Activated CD4-positive, alpha-beta T cell treated with anti-CD3 and anti-CD28 coated beads, Interleukin-2, amount 10 ng/mL, durations not matched to agents 7 days and 5 days (primary cell): ENCODE measurements at places on chromosomes 4 and X.

- DNase-seq = no peak
Measured at GRCh38 chrX:44954562-44954961, 81.6 kb downstream of the KDM6A start.

- no peak for DNase-seq
Measured at GRCh38 chrX:140764401-140764919, 54.9 kb downstream of the LINC00632 start.

DNA sequence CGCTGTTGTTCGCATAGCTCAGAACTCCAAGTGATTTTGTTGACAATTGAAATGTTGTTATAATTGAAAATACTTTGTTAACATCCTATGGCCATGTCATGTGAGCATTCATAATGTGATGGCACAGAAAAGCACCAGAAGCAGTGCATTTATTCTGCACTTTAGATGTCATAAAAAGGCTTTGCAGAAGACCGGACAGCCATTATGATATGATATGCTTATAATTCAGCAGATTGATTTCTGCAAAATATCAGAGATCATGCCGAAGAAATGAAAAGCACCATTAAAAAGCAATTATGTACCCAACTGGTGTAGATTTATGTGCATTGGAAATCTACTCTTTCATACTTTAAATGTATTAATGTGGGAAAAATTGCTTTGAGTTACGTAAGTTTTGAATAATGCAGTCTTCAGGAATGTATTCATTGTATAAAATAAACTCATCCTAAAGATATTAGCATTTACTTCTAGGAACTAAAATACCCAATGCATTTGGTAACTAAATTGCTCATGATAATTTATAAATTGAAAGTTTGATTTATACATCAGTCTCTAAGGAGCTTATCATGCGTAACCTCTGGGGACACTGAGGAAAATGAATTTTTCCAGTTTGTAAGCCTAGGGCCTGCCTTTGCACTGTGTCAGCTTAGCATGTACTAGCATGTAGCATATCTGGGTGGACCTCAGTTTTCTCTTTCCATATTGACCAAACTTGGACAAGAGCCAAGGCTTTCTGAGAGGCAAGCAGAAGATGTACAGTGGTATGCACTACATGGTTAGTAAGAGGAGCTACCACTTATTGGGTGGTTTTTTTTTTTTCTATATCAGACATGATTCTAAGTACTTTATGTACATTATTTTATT, 43.6 kb downstream of the TLR10 start:
- DNase-seq = no peak

DNA sequence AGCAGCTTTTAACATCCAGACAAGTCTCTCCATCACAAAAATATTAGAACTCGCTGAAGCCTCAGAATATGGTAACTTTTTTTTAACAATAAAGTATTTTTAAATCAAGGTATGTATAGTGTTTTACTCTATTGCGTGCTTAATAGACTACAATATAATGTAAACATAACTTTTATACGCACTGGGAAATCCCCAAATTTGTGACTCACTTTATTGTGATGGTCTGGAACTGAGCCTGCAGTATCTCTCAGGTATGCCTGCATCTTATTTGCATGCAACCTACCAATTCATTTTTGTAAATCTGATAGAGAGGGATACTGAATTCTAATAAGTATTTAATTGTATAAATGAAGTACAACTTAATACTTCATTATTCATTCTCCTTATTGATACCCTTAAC, 823.5 kb downstream of the ADGRL3 start:
- DNase-seq = no peak

GRCh38 chr4:87038837-87039615, 104.2 kb downstream of the AFF1 start:
- no peak for DNase-seq

GRCh38 chrX:18674417-18674787, 2.5 kb upstream of the RS1 start:
- DNase-seq = peak; percentile 7

DNA sequence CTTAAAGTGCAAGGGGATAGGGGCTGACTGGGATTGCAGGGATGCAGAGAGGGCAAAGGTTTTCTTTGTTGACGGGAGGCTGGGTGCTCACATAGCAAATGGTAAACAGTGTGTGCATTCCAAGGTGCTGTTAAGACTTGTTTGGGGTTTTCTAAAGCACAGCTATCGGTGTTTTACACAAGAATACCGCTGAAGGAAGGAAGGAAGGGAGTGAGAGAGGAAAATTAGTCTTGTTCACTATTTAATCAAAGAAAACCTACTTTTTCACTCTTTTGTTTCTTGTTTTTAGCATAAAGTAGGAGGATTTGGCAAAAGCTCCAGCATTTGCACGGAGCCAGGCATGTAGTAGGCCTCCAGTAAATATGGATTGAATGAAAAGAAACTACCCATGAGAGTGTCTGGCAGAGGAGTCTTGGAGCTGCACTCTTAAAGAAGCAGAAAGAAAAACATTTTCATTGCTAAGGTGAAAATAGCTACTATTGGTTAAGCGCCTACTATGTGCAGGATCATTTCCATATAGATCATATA, 99.7 kb downstream of the FIP1L1 start:
- no peak for DNase-seq

- DNase-seq = no peak
Measured at GRCh38 chr4:20832826-20833225, 132.6 kb downstream of the PACRGL start.

- DNase-seq = no peak
Measured at GRCh38 chrX:38868941-38869401, 67.7 kb downstream of the MID1IP1 start.
